ENCODE measurements at places on chromosomes 4 and X. TPM values are rescaled to one million over a fixed set of nuclear protein-coding genes. Genes with fewer than 3 reads are reported as not detected.

- no peak for DNase-seq
These were observed 196.6 kb upstream of the EDNRA start for GRCh38 chr4:147284256-147284835.

DNA sequence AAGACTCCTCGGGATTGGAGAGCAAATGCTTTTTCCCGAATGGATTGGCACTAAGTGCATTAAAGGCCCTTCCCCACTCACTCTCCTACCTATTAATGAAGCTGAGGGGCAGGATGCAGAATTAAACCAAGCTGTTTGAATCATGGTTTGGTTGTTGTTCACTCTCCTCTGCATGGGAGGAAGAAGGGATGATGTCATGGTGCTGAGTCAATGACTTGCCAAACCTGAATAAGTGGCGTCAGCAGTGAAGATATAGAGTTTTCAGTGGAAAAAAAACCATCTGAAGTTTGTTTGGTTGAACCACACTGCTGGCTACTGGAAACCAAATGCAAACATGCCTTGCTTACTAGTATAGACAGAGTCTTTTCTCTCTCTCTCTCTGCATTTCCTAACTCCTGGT lies 19.8 kb upstream of the ZXDA start:
- DNase-seq = no peak

- DNase-seq = no peak
These were observed 77.1 kb downstream of the TBCK start for GRCh38 chr4:106238820-106239420.

GRCh38 chr4:121656269-121656641 lies 40.5 kb downstream of the ANXA5 start:
- DNase-seq = no peak

DNA sequence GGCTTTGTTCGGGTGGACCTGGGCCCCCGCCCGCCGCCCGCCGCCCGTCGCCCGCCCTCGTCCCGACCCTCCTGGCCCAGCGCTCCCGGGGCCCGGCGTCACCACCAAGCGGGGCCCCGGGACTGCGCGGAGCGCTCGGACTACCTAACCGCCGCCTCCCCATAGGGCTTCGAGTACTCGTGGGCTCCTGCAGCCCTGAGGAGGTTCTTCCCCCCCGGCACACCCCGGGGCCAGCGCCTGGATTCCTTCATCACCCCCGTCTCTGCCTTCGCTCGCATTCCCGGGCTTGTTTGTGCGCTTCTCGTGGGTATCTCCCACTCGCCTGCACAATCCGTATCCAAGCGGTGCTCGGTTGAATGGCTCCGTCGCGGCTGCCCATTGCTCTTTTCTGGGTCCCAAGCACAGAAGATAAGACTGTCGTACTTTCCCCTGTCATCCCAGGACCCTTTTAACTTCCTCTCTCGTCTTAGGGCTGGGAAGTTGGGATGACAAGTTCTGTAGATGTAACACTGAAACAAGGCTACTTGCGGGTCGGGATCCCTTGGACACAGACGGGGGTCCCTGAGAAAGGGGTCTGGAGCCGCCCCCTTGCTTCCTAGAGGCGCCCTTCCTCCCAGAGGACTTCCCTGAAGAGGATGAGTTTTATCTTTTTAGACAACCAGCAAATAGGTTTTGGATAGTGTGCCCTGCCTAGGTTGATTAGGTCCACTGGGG lies 565 bp downstream of the MOB1B start:
- no peak for DNase-seq

GRCh38 chrX:139762400-139763183 lies 54.6 kb upstream of the MCF2 start:
- DNase-seq = no peak

DNA sequence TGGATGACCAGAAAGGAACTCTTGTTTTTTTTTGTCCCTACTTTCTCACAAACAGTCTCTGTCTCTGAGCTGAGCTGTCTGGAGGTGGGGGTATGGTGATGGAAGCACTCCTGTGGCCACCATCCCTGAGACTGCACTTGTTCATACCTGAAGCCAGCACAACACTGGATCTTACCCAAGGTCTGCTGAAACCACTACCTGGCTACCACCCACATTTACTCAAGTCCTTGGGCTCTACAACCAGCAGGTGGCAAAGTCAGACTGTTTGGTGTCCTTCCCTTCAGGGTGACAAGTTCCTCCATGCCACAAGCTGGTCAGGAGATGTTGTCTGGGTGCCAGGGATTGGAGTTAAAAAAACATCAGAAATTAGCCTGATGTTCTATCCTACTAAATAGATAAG lies 89.7 kb downstream of the NEXMIF start:
- DNase-seq = no peak

DNA sequence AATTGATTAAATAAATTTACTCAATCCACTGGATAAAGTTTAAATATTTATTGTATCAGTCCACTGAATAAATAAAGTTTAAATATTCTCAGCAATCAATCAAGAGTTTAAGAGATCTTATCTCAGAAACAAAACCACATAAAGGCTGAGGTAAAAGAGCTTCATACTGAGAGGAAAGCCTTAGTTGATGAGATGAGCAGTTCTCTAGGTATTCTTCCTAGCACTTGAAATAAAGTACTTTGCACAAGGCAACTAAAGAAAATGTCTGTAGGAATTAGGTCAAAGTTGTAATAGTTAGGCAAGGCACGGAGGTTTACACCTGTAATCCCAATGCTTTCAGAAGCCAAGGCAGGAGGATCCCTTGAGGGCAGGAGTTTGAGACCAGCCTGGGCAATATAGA lies 63.5 kb downstream of the UCHL1 start:
- no peak for DNase-seq

DNA sequence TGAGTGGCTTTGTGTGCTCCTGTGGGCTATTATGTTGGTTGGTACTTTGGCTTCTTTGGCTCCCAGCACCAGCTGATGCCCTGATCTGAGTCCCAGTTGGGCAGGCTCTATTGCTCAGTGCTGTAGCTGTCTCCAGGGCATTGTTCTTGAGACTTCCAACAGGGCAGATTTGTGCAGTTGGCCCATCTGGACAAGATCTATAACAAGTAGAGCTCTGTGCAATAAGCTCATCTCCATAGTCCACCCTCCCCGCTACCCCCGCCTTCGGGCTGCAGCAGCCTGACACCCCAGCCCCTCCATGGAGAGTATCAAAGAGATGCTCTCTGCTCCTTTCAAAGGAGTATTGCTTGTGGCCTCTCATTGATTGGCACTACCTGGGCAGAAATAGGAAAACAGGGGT lies 5.8 kb upstream of the TMEM31 start:
- no peak for DNase-seq

- DNase-seq = no peak
These were observed 339.7 kb upstream of the VCX start for GRCh38 chrX:7503251-7503650.

GRCh38 chr4:52369649-52370048 lies 289.5 kb downstream of the USP46 start:
- no peak for DNase-seq

GRCh38 chr4:118154649-118155048 lies 120.4 kb downstream of the NDST3 start:
- no peak for DNase-seq

DNA sequence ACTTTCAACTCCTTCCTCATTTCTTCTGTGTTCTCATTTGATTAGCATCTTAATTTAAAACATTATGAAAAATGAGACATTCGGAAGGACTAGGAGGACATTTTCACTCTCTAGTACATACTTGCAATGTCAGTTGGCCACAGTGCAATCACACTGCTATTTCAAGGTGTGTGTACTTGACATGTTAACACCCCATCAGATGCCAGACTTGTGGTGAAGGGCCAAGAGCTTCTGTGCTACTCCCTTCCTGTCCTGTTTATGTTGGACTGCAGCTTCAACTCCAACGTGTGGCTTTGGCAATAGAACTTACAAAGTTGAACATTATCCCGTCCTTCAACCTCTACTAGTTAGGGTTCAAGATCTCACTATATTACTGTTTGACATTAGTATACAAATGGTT lies 221.0 kb downstream of the PALLD start:
- DNase-seq = no peak

DNA sequence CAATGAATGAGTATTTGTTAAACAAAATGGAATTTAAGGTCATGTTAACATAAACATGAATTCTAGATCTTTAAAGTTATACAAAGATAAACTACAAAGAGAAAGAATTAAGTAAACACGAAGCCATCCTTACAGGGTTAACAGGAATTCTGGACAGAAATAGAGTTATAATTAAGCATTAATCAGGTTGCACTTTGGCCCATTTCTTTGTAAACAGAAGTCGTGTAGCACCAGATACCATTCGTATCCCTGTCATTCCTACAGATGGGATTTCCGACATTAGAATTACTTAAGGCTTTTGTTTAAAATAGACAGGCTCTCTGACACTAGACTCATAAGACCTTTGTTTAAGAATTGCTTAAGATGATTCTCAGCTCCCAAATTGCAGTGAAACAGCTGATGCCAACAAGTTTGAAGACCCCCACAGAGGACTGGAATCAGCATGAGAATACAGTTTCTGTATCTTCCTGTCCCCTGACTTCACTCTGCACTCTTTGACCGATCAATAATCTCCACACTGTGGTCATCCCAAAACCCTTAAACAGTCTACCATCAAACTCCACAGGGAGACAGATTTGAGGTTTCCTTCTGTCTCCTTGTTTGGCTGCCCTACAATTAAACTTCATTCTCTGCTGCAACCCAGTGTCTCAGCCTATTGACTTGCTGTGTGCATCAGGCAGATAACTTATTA lies 22.3 kb upstream of the TMEM150C start:
- DNase-seq = no peak

DNA sequence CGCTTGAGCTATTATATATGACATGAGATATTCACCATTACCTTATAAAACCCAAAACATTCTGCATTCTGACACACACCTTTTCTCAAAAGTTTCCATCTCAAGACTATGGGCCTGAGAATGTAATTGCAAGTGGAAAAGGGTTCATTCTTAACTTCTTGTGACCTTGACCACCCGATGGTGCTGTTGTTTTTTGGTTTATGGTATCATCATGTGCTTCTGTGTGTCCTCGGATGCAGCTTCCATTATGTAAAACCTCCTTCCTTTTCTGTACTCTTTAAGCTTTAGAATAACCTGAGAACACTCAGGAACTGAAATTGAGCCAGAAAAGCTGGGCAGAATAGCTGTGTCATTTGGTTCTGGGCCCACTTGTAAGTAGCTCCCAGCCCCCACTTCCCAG lies 16.2 kb upstream of the PUDP start:
- DNase-seq = no peak

GRCh38 chrX:148933881-148934280 lies 433.5 kb downstream of the AFF2 start:
- no peak for DNase-seq

- no peak for DNase-seq
These were observed 3.9 kb upstream of the SYN1 start for GRCh38 chrX:47623540-47624027.

DNA sequence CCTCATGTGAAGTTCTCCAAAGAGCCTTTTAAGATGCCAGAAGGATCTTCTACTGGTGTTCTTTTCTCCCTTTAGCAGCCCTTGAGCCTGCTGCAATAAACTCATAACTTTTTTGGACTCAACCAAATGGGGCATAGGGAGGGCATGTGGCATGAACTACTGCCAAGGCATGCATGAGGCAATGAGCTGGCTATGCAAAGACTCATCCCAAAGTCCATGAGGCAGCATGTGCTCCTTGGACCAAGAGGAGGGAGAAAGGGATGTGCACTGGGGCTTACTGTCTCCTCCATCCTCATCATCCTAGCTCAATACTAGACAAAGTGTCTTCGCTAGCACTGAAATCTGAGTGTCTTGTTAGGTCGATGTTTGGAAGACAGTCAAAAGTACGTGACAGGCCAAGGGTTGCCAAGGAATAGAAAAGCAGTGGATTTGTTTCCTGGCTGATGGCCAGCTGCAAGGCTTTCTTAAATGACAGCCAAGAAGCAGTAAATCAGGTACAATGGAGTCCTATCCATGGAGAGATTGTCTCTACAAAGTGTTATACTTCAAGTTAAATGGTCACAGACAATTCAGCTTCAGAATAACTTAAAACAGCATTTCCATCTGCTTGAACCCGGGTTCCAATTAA lies 44.5 kb upstream of the ATXN3L start:
- DNase-seq = no peak

GRCh38 chr4:160284516-160284915 lies 1181.6 kb downstream of the RAPGEF2 start:
- DNase-seq = no peak

The MAGED4 gene
- 9.1 TPM for total RNA-seq

The NOCT gene
- total RNA-seq = 2.2 TPM

The PDLIM3 gene
- total RNA-seq = 1,331 TPM

The CYSLTR1 gene
- total RNA-seq = 25.2 TPM

The NOX1 gene
- total RNA-seq = not detected

The KLF8 gene
- total RNA-seq = 15.0 TPM

The CXCL11 gene
- total RNA-seq = not detected

The CCDC120 gene
- 3.8 TPM for total RNA-seq

The TRPC5OS gene
- total RNA-seq = not detected
